NCI-H1092 (cell line): ENCODE measurements at places on chromosomes 1 and 21.

- DNase-seq: no peak
These were observed 123.2 kb downstream of the SMYD2 start for GRCh38 chr1:214404154-214404553.

DNA sequence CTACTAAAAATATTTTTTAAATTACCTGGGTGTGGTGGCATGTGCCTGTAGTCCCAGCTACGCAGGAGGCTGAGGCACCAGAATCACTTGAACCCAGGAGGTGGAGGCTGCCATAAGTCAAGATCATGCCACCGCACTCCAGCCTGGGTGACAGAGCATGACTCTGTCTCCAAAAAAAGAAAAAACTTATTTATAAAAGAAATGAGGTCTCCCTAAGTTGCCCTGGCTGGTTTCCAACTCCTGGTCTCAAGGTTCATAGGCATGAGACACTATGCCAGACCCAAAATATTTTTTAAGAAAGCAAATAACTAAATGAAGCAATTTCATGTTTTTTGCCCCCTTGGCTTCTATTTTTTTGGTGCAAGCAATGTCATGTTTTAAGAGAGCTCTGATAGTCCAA is 32.9 kb downstream of the EIF4G3 start:
- DNase-seq: no peak

DNA sequence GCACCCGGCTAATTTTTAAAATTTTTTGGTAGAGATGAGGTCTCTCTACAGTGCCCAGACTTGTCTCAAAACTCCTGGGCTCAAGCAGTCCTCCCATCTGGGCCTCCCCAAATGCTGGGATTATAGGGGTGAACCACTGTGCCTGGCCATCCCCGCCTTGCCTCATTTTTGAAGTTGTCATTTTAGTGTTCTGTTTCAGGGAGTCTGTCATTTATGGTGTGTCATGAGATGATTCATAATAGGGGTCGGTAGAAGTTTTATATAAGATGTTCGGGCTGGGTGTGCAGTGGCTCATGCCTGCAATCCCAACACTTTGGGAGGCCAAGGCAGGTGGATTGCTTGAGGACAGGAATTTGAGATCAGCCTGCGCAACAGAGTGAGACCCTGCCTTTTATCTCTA is 8.5 kb downstream of the PRCC start:
- no peak for DNase-seq

DNA sequence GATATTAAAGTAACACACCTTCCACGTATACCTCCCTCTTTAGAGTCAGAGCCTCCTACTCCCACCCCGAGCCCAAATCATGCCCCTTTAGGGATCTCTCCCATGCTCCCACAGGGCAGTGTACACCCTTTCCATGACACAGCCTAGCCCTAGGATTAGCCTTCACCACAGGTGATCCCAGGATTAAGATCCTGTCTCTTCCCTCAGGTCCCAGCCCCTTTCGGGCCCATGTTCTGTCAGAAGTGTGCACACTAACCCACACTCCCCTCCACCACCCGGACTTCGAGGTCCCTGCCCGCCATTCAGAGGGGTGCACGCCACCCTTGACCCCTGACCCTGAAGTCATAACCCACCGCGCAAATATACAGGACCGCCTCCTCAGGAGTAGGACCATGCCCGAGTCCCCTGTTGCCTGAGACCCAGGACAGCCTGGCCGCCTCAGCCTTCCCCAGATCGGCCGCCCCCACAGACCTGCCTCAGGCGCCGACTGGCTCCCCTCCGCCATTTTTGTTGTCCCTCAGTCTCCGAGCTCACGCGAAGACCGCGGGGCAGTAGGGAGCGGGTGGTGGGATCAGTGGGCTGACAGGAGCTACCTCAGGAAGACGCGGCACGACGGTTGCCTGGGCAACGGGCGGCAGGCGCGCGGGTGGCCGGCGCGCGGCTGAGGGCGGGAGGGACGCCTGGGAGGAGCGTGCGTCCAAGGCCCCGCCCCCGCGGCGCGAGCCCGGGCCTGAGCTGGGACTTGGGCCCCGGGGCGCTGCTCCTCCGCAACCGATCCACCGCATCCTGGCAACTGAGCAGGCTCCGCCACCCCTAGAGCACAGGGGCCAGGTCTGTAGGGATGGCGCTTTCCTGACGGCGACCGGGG is at the start of gene AGBL4:
Gene AGBL4 (minus strand): TSS at position 663 of the 868 bp plus-strand sequence.
- peak; percentile 88 for DNase-seq

DNA sequence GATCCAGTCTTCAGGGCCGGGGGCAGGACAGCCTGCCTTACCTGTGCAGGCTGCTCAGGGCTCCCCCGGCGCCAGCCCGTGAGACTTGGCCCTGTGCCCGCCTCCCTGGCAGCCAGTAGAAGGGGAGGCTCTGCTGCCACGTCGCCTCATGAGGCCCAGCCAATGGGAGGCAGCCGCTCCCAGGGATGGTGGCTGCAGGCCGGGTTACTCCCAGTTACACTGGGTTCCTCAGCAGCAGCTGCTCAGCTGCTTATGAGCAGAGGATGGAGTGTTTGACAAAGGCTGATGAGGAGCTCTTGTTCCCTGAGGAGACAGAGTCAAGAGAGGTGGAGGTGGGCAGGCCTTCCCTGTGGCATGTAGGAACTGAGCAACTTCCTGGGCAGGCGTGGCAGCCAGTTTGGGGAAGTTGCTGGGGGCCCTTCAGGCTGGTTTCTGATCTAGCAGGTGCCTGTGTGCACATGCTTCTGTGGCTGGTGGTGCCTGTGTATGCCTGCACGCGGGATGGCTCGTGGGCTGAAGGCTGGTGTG is 5.5 kb downstream of the MFSD2A start:
- peak; percentile 100 for DNase-seq

- DNase-seq: no peak
These were observed 76.9 kb upstream of the LYST start for GRCh38 chr1:235943581-235944114.

- no peak for DNase-seq
These were observed 111.7 kb upstream of the IRF2BP2 start for GRCh38 chr1:234721476-234722269.

DNA sequence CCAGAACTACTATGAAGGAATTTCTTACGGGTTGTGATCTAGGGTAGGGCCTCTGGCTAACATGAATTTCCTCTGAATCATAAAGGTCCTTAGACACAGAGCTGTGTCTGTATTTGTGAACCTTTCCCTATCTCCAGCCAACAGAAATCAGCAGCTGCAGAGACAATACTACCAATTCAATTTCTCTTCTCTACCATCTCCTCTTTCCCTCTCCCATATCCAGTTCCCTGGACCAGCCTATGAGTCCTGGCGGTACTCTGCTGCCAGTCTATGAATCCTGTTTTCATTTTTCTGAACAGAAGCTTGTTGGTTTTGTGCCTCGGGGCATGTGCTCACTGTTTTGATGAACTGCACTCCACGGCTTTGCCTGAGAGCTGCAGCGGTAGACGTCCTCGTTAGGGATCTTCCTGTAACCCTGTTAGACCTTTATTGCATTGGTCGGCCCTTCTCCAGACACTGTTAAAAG is 458.0 kb upstream of the VAMP3 start:
- DNase-seq: peak; percentile 21

- no peak for DNase-seq
These were observed 60.5 kb upstream of the SOD1 start for GRCh38 chr21:31599013-31599412.

DNA sequence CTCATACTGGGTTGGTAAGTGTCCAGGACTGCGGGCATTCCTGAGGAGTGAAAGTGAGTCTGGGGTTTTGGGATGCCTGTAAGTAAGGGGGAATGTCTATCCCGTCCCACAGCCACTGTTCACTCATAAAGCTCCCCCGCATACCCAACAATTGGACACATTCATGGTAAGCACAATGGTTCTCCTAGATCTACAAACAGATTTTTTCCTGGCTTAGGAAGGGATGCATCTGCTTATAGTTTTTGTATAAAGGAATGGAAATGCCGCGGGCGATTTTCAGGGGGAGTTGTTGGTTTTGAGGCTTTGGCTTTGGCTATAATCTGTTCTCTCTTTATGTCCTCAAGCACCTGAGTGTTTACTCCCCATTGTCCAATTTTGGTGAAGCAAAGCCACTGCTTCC is 7.1 kb downstream of the ERVH48-1 start:
- no peak for DNase-seq

- DNase-seq: no peak
These were observed 27.4 kb downstream of the PLXNA2 start for GRCh38 chr1:208216806-208217205.

DNA sequence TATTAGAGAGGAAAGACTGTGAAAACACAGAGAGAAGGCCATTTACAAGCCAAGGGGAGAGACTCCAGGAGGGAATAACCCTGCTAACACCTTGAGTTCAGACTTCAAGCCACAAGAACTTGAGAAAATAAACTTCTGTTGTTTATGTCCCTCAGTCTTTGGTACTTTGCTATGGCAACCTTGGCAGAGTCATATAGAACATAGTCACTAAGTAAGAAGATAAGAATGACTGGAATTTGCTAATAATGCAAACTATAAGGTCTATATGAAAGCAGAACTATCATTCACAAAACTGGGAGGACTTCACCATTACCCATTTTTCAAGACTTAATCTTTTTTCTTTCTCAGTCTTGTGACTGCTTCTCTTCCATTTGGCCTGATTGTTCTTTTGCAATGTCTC is 767.3 kb upstream of the ADAMTS5 start:
- DNase-seq: no peak

GRCh38 chr1:196098000-196098399 is 510.2 kb downstream of the KCNT2 start:
- no peak for DNase-seq

GRCh38 chr1:205672395-205672889 is 7.9 kb downstream of the SLC45A3 start:
- DNase-seq: no peak

GRCh38 chr1:226988334-226988666 is 48.2 kb downstream of the COQ8A start:
- DNase-seq: no peak

DNA sequence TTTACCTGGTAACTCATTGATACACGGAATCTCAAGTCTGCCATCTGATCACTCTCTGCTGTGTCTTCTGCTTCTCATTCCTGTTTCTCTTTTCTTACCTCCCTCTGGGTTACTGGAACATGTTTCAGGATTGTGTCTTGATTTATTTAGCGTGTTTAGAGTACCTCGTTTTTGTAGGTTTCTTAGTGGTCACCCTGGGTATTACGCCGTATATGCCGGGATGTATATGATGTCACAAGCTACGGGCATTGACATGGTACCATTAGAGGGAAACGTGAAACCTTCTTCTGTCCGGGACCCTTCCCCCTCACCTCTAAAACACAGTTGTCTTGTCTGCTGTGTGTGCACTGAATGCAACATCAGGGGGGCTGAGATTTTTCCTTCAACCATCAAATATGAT is 2.8 kb downstream of the ACTRT2 start:
- DNase-seq: no peak

DNA sequence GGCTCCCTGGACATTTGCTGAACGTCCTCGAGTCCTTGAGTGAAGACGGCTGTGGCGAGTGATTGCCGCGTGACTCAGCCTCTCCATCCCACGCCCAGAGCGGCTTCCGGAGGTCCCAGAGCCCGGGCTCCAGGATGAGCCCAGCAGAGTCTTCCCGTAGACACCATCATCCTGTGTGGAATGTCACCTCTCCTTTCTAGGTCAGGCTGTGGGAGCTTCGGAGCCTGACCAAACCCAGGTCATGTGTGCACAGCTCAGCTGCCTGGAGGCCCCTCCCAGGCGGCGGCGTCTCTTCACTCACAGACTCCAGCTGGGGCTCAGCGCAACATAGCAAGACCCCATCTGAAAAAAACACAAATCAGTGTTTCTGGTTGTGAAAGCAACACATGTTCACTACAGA is 38.2 kb downstream of the PRKCZ start:
- DNase-seq: no peak

DNA sequence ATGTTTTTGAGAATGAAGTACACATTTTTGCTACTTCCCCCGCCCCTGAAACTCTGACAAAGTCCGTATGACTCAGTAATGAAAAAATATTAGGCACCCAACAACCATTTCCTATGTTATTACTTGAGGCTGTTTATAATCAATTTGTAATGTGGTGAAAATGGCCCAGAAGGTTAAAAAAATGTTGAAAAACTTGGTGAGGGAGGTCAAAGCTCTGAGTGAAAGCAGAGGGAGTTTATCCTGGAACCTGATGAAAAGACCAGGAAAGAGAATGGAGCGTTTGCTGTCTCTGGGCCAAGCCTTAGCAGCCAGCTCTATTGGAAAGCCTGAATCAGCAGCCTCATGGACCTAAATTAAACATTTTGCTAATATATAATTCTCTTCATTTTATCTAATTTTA is 367.7 kb upstream of the NEGR1 start:
- DNase-seq: no peak

DNA sequence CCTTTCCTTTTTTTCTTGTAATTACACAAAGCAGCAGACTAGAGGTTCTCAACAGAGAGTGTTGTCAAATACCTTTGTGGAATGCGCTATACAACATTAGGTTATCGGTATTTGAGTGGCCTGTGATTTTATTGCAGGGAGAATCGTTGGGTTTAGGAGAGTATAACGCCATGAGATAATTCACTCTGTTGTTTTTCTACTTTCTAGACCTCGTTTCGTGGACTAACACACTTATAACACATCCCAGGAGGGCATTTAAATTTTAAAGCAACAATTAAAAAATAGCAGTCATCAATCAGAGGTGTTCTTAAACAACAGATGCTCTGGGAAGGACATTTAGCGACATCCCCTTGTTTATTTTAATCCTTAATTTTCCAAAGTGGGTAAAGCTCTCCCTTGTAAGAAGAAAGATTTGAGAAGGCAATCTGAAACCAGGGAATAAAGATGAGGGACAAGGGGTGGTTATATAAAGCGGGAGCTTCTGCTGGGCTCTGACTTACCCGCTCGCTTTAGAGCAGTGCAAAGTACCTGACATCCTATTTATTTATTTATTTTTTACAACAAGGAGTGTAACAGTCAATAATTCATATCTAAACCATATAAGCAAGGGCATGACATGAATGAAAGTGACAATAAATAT is 4.9 kb downstream of the PBX1 start:
- no peak for DNase-seq

GRCh38 chr1:167683226-167683625 is 38.6 kb upstream of the MPZL1 start:
- no peak for DNase-seq

DNA sequence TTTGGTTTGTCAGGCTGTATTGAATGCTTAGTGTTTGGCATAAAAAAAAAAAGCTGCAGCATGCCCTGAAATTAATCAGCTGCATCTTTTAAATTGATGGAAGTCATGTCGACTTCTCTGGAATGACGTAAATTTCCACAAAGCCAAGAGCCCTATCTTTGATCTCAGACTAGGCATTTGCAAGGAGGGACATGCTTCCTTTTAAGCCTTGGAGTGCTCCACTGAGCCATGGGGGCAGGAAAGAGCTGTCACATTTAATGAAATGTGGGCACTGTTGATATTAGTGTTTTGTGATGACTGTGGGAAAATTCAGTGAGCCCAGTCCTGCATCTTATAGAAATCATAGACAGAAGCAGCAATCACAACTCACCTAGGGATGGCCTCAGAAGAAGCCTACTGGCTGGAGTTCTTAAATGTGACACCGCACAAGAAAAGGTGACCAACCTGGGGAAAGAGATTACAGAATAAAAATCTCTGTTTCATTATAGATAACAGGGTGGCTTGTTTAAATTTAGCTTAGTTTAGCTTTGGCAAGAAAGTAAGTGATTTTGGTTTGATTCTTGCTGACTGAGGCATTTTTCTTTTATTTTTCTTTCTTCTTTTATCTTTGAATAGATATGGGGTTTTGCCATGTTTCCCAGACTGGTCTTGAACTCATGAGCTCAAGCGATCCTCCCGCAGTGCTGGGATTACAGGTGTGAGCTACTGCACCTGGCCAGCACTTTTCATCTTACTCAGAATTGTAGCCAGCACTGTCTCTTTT is 188.2 kb downstream of the HHAT start:
- no peak for DNase-seq
